ENCODE measurements at places on chromosomes 16 and 17.

GRCh38 chr16:8583732-8584131 lies 6.6 kb downstream of the TMEM114 start:
- no peak overlapping the region for H3K27ac ChIP-seq
- DNase-seq = no peak

GRCh38 chr17:7854078-7854777 lies 638 bp upstream of the TMEM88 start:
- peaks cover 2% of the 10 kb centered on the region for H3K27me3 ChIP-seq
- no peak for DNase-seq
- no peak overlapping the region for H3K27ac ChIP-seq
- H3K36me3 ChIP-seq = peaks cover 14% of the 10 kb centered on the region
- H3K4me3 ChIP-seq = no peak overlapping the region
- no peaks in the 10 kb centered on the region for H3K4me1 ChIP-seq

- no peaks in the 10 kb centered on the region for H3K36me3 ChIP-seq
- peaks cover 42% of the 10 kb centered on the region for H3K4me1 ChIP-seq
- peaks cover 3% of the 10 kb centered on the region for H3K27me3 ChIP-seq
Measured at GRCh38 chr17:81097943-81098308, 63.0 kb downstream of the BAIAP2 start.

GRCh38 chr17:46795379-46795952 lies 23.0 kb downstream of the WNT3 start:
- no peak for DNase-seq
- no peak overlapping the region for H3K27ac ChIP-seq
- H3K36me3 ChIP-seq = no peaks in the 10 kb centered on the region

All from HFFc6 (cell line).